ENCODE measurements at places on chromosomes 2 and 18. TPM values are rescaled to one million over a fixed set of nuclear protein-coding genes. Genes with fewer than 3 reads are reported as not detected.

GRCh38 chr2:115034801-115035200 is 592.4 kb downstream of the DPP10 start:
- no peak for DNase-seq

- DNase-seq = no peak
Observed at GRCh38 chr18:3179430-3180089, 40.2 kb downstream of the MYOM1 start.

- peak; percentile 84 for DNase-seq
Observed at GRCh38 chr2:66438891-66439811, 4.2 kb downstream of the MEIS1 start.

DNA sequence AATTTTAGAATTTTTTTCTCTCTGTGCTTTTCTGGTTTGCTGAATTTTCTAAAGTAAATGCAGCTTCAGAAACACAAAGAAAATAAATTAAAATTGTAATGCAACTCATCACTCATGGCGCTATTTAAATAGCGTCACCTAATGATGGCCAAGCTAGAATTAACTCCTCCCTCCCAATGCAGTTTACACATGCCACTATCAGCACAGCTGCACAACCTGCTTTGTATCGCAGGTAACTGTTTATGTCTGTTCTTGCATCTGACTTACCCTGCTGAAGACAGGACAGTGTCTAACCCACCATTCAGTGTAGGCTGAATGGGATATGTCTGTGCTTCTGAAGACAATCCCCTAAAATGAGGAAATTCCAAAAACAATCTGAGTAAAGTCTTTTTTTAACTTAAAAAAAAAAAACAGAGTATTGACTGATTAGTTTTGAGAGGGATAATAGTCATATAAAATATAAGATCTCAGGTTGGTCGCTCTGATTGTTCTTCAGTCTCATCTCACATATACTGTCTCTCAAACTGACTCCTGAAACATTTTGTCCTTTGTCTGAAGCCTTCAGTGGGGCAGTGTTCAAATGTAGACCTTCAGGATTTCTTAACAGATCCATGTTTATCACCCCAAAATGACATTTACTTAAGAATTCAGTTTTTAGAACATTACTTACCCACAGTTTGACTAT is 271.4 kb downstream of the ZEB2 start:
- DNase-seq = no peak

DNA sequence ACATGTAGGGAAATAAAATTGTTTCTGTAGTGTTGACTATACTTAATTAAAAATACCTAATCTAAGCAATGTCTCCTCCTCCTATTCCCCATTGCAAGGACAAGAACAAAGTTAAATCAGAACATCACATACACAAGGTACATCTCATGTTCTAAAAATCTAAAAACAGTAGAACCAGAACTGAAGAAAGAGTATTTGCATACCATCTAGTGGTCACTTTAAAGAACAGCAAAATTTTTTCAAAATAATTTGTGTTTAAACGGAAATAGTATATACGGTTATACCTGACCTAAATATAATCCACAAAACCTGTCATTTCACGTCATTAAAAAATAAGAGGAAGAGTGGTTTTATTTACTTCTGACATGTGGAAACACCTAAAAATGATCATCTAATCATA is 294.3 kb upstream of the KCNH7 start:
- DNase-seq = no peak

DNA sequence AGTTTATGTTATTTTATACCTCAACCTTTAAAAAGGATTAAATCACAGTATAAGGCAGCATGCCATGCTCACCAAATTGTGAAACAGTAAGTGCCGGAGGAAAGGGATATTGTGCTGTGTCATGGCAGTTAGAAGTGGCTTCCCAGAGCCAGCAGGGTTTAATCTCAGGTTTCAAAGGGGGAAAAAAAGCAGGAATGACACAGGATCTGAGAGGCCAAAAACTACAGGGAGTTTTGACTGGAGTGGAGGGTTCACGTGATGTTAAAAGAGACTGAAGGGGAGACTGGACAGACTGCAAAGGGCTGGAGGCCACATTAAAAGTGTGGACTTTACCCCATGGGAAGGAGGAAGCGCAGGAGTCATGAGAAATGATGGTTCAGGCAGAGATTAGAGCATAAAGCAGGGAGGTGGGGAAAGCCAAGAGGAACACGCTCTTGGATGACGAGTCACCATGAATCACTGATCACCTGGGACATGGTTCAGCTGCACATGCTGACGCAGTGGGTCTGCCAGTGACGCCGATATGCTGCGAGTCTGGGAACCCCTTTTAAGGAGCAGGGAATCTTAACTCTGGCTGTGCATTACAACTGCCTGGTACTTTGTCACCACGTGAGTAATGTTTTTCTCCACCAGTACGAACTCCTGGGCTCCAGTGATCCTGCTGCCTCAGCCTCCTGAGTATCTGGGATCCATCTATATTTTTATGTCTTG is 6.1 kb downstream of the CHMP1B start:
- peak; percentile 95 for DNase-seq

- DNase-seq = no peak
Observed at GRCh38 chr18:23560186-23560585, 26.1 kb downstream of the NPC1 start.

GRCh38 chr2:21837168-21837960 is 713.6 kb downstream of the TDRD15 start:
- DNase-seq = no peak

- peak; percentile 69 for DNase-seq
Observed at GRCh38 chr2:240929364-240930095, 23.4 kb downstream of the CROCC2 start.

GRCh38 chr18:41881285-41881684 is 73.7 kb upstream of the PIK3C3 start:
- no peak for DNase-seq

DNA sequence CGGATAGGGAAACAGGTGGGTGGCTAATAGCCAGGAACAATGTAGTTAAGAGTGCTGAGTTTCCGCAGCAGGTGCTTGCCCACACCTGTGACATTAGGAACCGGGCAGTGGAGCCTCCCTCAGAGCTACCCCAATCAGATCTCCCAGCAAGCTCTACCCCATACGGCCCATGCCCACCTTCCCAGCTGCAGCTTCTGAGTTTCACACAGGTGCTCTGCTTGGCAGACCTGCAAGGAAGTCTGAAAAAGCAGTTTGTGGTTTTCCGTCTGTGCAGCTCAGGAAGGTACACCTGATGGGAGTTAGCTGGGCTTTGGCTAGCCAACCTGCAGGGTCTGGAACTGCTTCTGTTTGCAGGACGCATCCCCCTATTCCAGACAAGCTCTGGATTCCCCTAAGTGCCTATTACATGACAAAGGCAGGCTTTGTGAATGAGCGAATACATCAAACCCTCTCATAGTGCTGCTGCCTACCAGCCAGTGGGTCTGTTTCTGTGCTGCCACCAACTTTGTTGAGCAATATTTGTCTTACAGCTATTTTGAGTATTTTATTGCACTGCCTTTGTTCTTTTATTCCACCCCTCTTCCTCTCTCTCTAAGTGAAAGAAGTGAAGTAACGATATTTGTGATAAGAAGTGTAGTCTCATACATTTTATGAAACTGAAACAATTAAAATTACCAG is 24.7 kb upstream of the CEP68 start:
- no peak for DNase-seq

DNA sequence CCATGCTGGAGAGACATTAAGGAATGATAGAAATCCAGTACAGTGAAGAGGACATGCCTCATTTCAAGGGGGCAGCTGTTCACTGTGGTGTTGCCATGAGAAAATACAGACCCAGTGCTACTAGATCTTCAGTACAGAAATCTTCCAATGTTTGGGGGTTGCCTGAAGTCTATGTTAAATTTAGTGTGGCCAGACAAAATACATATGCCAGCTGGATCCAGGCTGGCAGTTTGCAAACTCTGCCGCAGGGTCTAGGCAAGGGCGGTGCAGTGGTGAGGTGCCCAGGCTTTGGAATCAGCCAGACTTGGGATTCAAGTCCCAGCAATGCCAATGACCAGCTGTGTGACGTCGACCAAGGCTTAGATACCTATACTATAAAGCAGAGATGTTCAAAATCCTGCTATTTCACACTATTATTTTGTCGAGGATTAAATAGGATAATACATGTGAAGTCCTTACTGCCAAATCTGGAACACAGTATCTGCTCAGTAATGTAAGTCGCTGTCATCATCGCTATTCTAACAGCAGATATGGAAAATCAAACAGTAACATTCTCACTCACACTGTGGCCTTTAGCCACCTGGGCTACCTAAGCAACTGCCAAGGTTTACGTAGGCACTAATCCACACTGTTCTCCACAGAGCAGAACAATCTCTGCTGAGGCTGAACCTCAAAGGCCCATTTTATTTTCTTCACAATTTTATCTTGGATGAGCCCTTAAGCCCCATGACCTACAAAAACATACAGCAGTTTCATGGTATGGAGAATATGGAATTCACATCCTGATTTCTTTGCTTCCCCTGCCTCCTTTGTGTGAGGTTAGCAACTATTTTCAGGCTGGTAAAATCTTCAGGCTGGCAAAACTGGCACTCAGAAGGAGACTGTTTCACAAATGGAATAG is 5.9 kb upstream of the TMSB10 start:
- no peak for DNase-seq

DNA sequence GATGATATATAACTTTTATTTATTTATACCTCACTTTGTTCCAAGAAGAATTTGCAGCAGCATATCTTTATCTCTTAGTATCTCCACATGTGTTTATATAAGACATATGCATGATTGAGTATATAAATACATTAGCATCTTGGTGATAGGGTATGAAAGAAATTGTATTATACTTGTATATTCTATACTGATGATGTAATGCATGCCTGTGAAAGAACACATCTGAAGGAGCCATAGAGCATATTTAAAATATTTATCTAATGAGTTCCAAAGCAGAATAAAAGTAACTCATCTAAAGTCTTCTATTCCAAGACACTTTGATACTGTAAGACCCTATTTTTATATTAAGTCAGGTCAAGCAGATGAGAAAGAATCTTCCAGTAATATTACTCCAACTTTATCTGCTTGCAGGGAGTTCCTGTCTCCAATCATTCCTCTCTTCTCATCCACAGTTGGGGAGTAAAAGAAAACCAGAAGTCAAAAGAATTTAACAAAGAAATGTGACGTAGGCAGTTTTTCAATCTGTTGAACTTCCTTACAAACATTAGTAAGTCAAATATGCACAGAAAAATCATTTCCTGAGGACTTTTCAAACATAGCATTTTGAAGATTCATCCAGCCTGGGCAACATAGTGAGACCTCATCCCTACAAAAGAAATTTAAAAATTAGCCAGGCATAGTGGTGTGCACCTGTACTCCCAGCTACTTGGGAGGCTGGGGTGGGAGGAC is 76.7 kb downstream of the DTNB start:
- DNase-seq = no peak

- DNase-seq = no peak
Observed at GRCh38 chr2:63064197-63064596, 13.6 kb downstream of the OTX1 start.

Gene CAPN14
- total RNA-seq = under 0.01 TPM

Gene IL1F10
- total RNA-seq = not detected

Gene LRATD1
- 10.0 TPM for total RNA-seq

Gene RNF181
- 146 TPM for total RNA-seq

Gene CPO
- not detected for total RNA-seq
